ENCODE measurements at places on chromosomes 4 and X. TPM values are rescaled to one million over a fixed set of nuclear protein-coding genes. Genes with fewer than 3 reads are reported as not detected.

Gene PNMA5
- total RNA-seq = not detected

Gene REPS2
- total RNA-seq = 0.89 TPM

Gene F8A3
- 0.65 TPM for total RNA-seq

Gene PGAM4
- 0.17 TPM for total RNA-seq

Gene NHS
- total RNA-seq = 5.7 TPM

Gene NHSL2
- total RNA-seq = 0.38 TPM

Gene OPRPN
- total RNA-seq = not detected

Gene SPP1
- 164 TPM for total RNA-seq

Gene SH3D19
- 28.1 TPM for total RNA-seq

Gene UBA1
- 189 TPM for total RNA-seq

Gene VSIG4
- not detected for total RNA-seq

Gene CD38
- total RNA-seq = 8.4 TPM

Gene CXCL11
- total RNA-seq = 0.10 TPM

Gene APLN
- total RNA-seq = 0.88 TPM

Gene MSX1
- 10.9 TPM for total RNA-seq

Gene FAM114A1
- total RNA-seq = 41.6 TPM

Gene PPARGC1A
- 0.06 TPM for total RNA-seq

Gene LNX1
- total RNA-seq = not detected

Gene ASB12
- total RNA-seq = not detected

Gene SHROOM3
- total RNA-seq = 3.6 TPM

Gene SLC49A3
- total RNA-seq = 0.29 TPM

Gene ELMOD2
- 8.4 TPM for total RNA-seq

Gene ARSJ
- 6.3 TPM for total RNA-seq

Gene SHOX
- not detected for total RNA-seq

Gene PARM1
- total RNA-seq = 0.61 TPM

Gene CHRDL1
- not detected for total RNA-seq

Gene FGFBP1
- total RNA-seq = 4.3 TPM

Gene KLHL4
- 3.5 TPM for total RNA-seq

Gene GAB1
- 3.6 TPM for total RNA-seq

Gene FGB
- total RNA-seq = 11.5 TPM

Gene DKK2
- total RNA-seq = not detected

Gene ADH1A
- not detected for total RNA-seq

Gene CLDN22
- total RNA-seq = not detected

Gene SSX3
- not detected for total RNA-seq

Gene GABRG1
- total RNA-seq = not detected

Gene TMEM156
- total RNA-seq = 19.5 TPM

Gene FAM9C
- total RNA-seq = not detected

Gene MAOA
- total RNA-seq = 0.49 TPM

Gene IL13RA2
- total RNA-seq = 0.06 TPM

All from A549 treated with DMSO at 1 μM for 4 hours (cell line).